Cardiac muscle cell (in vitro differentiated cells and primary cell): ENCODE measurements at places on chromosomes 4 and X. TPM values are rescaled to one million over a fixed set of nuclear protein-coding genes. Genes with fewer than 3 reads are reported as not detected.

AWAT2 gene
- polyA plus RNA-seq = not detected in 2 replicates

BMX gene
- 0.13 TPM in 1 of 2 replicates, not detected in the other for polyA plus RNA-seq

PDHA2 gene
- not detected in 2 replicates for polyA plus RNA-seq

FGFR3 gene
- 39.2 and 40.9 TPM in 2 replicates for polyA plus RNA-seq

CT45A3 gene
- not detected in 2 replicates for polyA plus RNA-seq

MSANTD1 gene
- 0.37 and 0.92 TPM in 2 replicates for polyA plus RNA-seq

PDLIM3 gene
- polyA plus RNA-seq = 23.6 and 29.1 TPM in 2 replicates

MAGEE2 gene
- polyA plus RNA-seq = not detected in 2 replicates

RBMXL3 gene
- not detected in 2 replicates for polyA plus RNA-seq

AMOT gene
- polyA plus RNA-seq = 12.5 and 12.6 TPM in 2 replicates

TGIF2LX gene
- polyA plus RNA-seq = not detected in 2 replicates

CENPVL3 gene
- 10.7 and 11.4 TPM in 2 replicates for polyA plus RNA-seq

SGMS2 gene
- polyA plus RNA-seq = 0.89 TPM in 1 of 2 replicates, not detected in the other

SPANXN3 gene
- not detected in 2 replicates for polyA plus RNA-seq

OTC gene
- polyA plus RNA-seq = not detected in 2 replicates

RHOH gene
- not detected in 2 replicates for polyA plus RNA-seq

WAS gene
- polyA plus RNA-seq = 1.7 and 4.3 TPM in 2 replicates

DDX60 gene
- 0.36 and 1.8 TPM in 2 replicates for polyA plus RNA-seq

PFKFB1 gene
- 0.15 and 0.51 TPM in 2 replicates for polyA plus RNA-seq

ARHGAP4 gene
- 16.5 and 30.1 TPM in 2 replicates for polyA plus RNA-seq

PRR32 gene
- polyA plus RNA-seq = 1.7 TPM in 1 of 2 replicates, not detected in the other

CCNB3 gene
- polyA plus RNA-seq = 0.40 and 0.46 TPM in 2 replicates

CD99L2 gene
- polyA plus RNA-seq = 43.0 and 44.7 TPM in 2 replicates

FHIP1A gene
- polyA plus RNA-seq = 0.98 and 3.4 TPM in 2 replicates

MAGED4 gene
- 25.0 and 29.7 TPM in 2 replicates for polyA plus RNA-seq

FANCB gene
- polyA plus RNA-seq = 1.7 TPM in 1 of 2 replicates, not detected in the other

ENPP6 gene
- polyA plus RNA-seq = not detected in 2 replicates

FRG1 gene
- 38.8 and 43.5 TPM in 2 replicates for polyA plus RNA-seq
